Stimulated activated CD8-positive, alpha-beta memory T cell treated with anti-CD3 and anti-CD28 coated beads, Interleukin-7, amount 100 ng/mL, for 1 hour (primary cell): ENCODE measurements at places on chromosomes 6 and 20.

DNA sequence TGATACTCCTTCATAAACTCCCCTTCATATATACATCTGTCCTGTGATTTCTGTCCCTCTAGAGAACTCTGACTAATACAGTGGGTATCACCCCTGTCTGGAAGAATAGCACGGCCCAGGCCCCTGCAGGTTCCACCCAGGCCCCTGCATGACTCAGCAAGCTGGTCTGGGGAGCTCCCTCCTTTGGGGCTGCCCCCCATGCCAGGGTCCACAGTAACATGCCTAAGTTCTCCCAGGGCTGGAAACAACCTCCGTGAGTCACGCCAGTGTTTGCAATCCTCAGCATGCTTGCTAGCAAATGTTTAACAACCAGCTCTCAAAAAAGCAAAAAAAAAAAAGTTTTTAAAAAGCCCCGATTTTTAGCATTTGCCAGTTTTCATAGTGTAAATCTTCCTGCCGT is 134.3 kb upstream of the CDH4 start:
- no peak for DNase-seq

DNA sequence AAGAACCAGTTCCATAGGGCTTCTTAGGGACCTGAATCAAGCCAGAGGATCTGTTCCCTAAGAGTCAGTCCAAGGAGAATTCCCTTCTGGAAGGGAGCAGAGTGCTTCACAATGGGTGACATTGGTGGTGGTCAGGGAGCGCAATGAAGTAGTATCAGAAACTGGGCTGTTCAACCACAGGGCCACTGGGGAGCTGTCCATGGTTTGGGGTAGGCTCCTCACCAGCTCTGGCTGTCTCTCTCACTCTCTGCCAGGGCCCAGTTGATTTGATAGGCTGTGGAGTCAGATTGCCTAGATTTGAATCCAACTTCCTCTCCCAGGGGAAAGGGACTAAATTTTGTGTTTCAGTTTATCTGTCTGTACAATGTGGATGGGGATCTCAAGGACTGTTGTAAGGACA is 36.7 kb upstream of the CHD6 start:
- DNase-seq: no peak

GRCh38 chr6:140275725-140276124 is 901.3 kb upstream of the CITED2 start:
- DNase-seq: no peak

GRCh38 chr6:51842804-51843378 is 244.5 kb downstream of the PKHD1 start:
- no peak for DNase-seq

DNA sequence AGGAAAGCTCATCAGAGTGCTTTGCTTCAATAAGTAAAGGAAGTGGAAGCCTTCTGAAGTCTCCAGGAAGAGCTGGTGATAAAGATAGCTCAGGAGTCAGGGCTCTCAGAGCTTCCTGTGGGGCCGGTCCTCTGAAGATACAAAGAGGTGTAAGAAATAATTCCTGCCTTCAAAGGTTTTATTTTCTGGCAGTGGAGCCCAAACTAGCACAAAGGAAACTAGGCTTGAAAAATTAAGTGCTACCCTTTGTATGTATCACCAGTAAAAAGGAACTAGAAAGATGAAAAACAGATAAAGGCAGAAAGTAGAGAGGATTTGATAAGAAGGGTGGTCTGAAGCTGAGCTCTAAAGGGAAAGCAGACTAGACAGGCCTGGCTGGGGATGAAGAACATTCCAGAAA is 204.1 kb upstream of the SASH1 start:
- no peak for DNase-seq

DNA sequence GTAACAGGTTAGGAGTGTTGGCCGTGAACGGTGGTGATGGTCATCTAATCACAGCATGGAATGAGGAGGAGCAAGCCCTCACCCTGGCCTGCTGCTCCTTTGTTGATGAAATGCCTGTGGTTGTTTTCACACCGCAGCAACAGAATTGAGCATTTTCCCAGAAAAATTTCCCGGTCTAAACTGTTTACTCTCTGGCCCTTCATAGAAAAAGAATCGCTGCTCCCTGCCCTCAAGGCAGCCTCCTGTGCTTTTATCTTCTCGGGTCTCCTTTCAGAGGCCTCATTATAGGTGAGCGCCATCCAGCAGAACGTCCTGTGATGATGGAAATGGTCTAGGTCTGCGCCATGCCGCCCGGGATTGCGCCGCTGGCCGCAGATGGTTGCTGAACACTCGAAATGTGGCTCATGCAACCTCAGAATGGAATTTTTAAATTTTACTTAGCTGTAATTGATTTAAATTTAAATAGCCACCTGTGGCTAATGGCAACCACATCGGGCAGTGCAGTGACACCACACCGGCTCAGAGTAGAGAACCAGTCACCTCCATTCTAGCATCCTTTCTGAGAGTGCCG is 30.2 kb downstream of the PHACTR3 start:
- no peak for DNase-seq

GRCh38 chr6:22748681-22749080 is 179.3 kb downstream of the HDGFL1 start:
- no peak for DNase-seq

DNA sequence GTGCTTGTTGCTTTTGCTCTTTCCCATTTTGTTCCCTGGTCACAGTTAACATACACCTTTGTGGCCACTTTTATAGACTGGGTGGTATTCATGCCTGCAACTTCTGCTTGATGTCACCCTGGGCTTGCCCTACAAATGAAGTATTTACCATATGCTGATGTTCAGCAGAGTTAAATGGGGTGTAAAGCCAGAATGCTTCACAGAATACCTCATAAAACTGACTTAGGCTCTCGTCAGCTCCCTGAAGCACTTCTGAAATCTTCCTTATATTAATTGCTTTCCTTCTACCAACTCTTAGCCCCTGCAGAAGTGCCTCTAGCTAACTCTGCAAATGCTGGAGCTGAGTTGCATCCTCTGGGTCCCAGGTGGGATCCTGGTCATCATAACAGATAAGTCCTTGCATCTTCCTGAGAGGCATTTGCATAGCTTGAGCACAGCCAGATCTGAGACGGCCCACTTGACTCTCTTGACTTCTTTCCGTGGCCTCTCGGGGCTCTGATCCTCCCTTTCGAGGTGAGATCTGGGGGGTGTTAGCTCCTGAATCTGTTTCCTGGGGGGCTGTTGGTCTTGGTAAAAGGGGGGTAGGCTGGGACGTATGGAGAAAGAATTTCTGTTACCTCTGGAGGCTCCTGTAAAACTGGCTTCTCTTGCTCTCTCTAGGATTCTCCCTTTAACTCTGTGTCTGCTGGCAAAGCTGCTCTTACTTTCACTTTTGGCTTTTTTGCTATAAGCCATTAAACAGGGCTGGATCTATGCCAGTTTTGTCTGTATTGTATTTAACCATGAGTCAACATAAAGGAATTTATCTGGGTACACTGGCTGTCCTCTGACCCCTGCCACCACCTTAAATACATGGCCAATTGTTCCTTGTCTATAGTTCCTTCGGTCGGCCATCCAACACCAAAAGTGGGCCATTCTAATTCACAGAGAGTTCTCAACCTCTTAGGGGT is 223.0 kb upstream of the SYNCRIP start:
- no peak for DNase-seq

- no peak for DNase-seq
Observed at GRCh38 chr20:2625062-2625461, 27.4 kb upstream of the NOP56 start.

- DNase-seq: no peak
Observed at GRCh38 chr20:57048027-57048869, 218.2 kb downstream of the BMP7 start.

DNA sequence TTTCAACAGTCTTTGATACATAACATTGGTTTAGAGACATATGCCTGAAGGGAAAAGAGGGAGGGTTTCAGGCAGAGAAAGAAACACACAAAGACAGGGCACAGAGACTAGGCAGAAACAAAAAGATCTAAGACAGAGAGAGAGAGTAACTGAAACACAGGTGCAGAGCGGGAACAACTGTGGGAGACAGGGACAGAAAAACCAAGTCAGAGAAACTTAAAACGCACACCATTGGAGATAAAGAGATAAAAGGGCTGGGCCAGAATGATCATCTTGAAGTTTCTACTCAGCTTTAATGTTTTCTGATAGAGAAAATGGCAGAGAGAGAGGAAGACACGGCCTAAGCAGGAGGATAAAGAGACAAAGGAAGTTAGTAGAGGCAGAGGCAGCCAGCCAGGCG is 11.8 kb downstream of the UNC5CL start:
- DNase-seq: no peak

DNA sequence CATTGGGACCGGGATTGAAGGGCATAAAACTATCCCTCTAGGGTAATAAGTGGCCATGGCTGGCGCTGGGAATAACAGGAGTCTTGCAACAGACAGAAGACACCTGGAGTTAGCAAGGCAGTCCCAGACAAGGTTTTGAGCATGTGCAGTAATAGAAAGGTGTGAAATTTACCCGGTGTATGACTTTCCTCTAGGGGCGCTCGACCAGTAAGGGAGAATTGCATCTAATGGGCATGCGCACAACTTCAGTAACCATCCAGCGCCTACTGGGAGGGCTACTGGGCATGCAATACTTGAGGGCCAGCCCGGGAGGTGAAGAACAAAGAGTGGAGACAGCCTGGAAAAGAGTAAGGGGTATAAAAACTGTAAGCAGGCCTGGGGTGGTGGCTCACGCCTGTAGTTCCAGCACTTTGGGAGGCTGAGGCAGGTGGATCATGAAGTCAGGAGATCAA is 32.7 kb downstream of the SERPINB6 start:
- DNase-seq: no peak

DNA sequence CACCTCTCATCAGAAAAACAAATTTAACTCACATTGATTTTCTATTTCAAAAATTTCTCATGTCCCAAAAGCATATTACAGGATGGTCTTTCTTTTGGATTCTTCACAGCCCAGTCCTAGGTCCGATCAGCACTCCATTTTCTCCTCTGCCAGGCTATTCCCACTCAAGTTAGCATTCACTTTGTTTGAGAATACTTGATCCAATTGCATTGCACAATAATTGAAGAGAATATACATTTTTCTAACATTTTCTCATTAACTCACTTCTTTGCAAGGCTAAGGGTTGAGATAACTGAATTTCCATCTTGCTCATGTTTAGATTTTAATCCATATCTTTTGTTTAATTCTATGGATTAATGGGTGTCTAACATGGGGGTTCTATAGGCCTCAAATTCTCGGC is 716.1 kb downstream of the QKI start:
- no peak for DNase-seq

DNA sequence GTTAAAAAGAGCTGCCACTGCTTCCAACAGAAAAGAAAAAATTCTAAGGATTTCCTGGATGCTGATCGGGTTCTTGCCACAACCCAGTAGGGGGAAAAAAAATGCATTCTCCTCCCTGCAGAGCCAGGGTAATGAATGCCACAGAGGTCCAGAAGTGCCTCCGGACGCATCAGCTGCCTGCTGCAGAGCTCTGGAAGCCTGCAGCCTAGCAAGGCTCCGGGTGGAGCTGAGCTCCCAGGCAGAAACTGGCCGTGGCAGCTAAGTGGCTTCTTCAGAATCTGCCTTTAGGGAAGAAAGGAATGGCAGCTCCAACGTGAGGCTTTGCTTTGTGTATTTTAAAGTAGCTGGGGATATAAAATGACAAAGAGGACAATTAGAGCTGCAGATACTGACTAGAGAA is 155.0 kb downstream of the CFAP61 start:
- no peak for DNase-seq

GRCh38 chr20:62979876-62980373 is 26.8 kb downstream of the BHLHE23 start:
- DNase-seq: no peak

GRCh38 chr6:163721435-163721834 is 306.9 kb downstream of the QKI start:
- no peak for DNase-seq

GRCh38 chr6:447381-448165 is 56.0 kb downstream of the IRF4 start:
- DNase-seq: no peak

GRCh38 chr6:80457439-80457933 is 351.0 kb downstream of the BCKDHB start:
- DNase-seq: no peak

GRCh38 chr6:168322966-168323365 is 3.4 kb upstream of the DACT2 start:
- no peak for DNase-seq

DNA sequence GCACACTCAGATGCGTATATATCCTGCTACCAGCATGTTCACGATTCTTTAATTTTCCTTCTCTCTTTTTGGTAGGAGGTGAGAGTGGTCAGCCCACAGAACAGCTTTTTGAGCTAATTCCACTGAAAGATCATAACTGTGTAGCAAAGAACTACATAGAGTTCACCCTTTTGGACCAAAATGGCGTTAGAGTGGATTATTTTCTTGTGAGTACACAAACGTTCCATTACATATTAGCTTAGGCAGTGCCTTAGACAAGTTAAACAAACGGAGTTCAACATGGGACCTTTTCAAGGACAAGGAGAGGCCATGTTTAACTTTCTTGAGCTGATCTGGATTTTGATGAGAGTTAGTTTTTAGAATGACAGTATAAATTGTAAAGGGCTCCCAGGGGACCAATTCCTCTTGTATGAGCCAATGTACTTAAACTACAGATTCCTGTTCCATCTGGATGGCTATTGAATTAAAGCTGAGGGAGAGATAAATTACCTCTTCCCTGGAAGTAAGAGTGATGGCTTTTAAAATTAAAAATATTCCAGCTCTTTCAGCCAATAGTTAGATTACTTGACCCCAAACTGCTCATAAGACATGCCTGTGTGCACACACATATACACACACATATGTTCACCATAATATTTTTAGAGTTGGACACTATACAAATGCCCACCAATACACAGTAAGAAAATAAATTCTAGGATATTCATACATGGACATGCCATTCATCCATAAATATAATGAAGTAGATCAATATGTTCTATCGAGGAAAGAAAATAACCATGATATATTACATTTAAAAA is 25.6 kb upstream of the ARMH2 start:
- DNase-seq: no peak

DNA sequence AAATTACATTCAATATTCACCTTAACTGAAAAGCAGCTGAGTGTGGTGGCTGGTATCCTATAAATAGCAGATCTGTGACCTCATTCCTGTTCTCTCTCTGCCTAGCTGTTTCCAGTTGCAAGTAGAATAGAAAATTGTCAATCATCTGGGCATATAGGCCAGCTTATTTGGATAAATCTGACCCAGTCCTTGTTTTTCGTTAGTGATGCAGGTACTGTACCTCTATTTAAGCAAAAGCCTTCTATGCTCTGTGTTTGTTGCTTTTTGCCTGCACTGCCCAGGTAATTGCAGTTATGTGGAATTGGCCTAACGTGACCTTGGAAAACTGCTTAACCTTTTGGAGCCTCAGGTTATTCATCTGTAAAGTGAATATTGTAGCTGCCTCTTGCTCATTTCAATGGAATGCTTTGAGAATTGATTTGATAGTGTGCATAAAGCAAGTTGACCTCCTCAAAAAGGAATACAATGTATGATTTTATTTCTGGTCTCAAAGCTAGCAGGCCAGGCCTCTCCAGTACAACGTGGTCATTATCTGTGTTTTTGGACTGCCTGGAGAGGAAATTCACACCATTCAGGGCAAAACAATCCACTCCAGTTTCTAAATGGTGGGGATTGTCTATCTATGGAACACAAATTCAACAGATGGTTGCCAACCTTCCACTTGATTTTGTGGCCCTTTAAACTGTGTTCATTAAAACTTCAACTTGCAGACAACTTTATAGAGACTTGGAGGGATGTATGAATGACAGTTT is 508.7 kb upstream of the CITED2 start:
- no peak for DNase-seq
